ENCODE measurements at places on chromosomes 2 and 18.

DNA sequence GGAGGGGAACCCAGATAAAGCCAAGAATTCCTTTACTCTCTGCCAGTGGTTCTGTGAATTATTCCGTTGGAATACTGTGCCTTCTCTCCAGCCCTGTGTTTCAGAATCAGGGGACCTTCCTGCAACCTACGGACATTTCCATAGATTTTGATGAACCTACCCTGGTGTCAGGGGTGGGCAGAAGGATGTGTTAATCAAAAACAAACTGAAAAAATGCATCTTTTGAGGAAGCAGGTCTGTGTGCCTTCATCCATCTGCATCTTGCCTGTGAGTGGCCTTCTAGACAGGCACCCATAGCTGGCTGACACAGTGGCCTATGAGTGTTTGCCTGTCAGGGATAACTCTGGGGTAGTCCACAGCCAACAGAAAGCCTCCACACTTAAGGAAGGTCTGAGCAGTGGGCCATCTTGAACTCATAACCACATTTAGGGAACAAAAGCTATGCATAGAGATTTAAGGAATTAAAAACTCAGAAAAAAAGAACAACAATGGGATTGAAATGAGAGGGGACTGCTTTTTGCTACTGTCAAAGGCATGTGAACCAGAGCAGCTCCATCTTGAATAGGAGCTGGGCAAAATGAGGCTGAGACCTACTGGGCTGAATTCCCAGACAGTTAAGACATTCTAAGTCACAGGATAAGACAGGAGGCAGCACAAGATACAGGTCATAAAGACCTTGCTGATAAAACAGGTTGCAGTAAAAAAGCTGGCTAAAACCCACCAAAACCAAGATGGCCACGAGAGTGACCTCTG, 45.9 kb upstream of the ITGA6 start:
- no peak for DNase-seq

DNA sequence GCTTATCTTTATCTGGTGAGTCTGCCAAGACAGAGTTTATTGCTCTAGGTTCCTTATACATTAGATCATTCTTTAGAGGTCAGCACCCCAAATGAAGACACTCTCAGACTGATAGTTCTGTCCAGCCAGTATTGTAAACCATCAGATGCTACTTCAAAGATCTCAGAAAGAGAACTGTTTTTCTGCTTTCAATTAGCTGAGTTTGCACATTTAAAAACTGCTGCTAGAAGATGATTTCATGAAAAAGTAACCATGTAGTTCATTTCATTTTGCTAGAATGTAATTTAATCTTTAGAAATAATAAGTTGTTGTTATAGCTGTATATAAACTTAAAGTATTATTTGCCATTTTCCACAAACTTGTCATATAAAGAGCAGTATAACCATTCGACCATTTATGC, 344.5 kb upstream of the ATP5MC3 start:
- DNase-seq = no peak

DNA sequence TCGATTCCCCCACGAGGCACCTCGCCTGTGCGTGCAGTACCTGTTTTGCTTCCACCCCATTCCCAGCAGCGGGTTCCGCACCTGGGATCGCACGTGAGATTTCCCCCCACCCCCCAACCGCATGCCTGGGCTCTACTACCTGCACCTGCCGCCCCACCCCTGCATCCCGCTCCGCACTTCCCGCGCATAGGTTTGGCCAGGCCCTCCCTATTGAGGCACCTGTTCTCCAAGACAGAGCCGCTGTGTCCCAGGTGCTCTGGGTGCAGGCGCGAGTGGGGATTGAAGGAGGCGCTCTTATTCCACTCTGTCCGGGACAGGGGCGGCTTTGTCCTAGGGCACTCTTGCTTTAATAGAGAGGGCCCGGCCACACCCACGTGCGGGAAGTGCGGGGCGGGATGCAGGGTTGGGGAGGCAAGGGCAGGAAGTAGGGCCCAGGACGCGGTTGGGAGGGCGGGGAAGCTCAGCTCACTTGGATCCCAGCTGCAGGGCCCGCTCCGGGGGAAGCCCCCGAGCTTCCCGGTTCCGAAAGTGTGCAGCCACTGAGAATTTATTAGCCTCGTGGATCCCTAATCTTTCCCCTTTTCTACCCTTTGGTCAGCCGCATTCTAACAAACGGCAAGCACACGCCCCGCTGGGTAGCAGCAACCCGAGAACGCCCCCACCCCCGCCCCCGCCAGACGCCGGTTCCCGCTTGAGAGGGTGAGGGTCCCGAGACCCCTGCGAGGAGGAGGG, 670 bp upstream of the MOCOS start:
- DNase-seq = no peak

DNA sequence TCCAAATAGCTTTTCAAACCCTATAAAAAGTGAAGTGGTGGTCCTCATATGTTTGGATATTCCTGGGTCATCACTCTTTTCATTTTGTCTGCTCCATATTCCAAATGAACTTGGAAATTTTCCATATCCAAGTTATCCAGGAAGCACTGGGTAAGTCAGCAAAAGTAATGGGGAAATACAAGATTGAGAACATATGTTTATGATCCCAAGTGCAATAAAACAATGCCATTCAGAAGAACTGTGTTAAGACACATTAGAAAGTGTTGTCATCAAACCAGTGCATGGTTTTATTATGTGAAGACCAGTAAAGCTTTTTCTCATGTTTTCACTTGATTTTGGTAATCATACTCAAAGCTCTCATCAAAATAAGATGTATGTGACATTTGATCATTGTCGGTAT, 363.4 kb downstream of the RPRM start:
- no peak for DNase-seq

- DNase-seq = no peak
Measured at GRCh38 chr2:239212929-239213642, 187.7 kb downstream of the HDAC4 start.

DNA sequence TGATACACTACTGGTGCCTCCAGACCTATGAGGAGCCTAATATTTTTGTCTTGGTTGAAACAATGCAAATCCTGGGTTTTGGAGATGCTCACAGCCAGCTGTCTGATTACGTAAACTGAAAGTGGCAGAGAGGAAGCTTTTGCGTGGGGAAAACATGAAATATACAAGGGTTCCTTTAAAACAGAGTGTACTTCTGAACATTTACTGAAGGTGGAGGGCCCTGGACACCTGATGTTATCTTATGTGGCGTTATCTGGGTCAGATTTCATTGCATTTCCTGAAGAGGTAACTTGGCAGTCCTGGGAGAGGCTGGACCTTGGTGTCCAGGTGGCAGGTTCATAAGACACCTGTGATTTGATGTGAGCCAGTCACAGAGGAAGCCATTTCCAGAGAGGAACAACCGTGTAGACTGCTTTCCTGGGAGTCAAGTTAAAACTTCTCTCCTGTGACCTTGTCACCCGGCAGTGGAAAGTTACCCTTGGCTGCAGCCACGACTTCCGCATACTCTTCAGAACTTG, 105.0 kb downstream of the NEDD4L start:
- no peak for DNase-seq

- DNase-seq = no peak
Measured at GRCh38 chr2:152453129-152453911, 118.3 kb downstream of the FMNL2 start.

GRCh38 chr2:59398081-59398480, 1155.4 kb downstream of the BCL11A start:
- DNase-seq = no peak

- DNase-seq = no peak
Measured at GRCh38 chr18:35635170-35635569, 53.6 kb downstream of the GALNT1 start.

GRCh38 chr2:31998731-31999383, 12.0 kb downstream of the MEMO1 start:
- no peak for DNase-seq

DNA sequence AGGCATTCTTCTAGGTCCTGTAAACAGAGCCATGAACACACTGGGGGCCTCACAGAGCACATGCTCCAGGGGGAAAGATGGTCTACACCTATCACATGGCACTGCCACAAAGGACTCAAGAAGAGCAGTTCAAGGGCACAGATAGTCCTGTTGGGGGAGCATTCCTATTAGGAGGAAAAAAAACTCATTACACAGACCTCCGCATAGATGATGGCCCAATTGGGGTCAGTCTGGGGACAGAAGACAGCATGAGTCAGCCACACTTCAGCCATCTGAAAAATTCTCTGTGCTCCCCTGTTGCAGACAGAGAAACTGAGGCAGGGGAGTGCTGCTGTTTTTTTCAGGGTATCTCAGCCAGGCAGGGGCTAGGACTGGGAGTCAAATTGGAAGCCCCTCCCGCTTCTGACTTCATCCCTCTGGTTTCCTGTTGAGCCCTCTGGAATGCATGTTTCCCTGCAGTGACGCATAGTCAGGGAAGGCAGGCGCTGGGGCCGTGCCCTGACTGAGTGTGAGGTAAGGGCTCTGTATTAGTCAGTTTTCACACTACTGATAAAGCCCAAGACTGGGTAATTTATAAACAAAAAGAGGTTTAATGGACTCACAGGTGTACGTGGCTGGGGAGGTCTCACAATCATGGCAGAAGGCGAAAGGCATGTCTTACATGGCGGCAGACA, 67.9 kb downstream of the RHOB start:
- DNase-seq = no peak

DNA sequence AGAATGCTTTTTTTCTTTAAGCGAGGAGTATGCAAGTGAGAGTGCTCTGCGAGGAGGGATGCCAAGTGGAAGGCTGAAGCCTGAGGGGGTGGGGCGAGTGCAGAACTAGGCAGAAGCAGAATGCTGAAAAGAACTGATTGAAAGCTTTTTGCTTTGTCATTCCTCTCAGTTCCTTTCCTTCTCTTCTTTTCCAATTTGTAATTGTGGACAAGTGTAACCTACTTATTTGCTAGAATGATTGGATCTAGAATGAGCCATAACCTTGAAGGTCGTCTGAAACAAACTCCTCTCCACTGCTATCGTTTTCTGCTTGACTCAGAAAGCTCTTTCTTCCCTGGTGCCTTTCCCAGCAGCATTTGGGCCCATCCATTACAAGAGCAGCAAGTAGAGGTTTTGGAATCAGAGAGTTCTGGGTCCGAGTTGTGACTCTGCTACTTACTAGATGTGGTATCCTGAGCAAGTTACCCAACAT, 115.3 kb downstream of the METTL8 start:
- no peak for DNase-seq

- DNase-seq = no peak
Measured at GRCh38 chr2:203710226-203710625, 3.8 kb downstream of the CD28 start.

DNA sequence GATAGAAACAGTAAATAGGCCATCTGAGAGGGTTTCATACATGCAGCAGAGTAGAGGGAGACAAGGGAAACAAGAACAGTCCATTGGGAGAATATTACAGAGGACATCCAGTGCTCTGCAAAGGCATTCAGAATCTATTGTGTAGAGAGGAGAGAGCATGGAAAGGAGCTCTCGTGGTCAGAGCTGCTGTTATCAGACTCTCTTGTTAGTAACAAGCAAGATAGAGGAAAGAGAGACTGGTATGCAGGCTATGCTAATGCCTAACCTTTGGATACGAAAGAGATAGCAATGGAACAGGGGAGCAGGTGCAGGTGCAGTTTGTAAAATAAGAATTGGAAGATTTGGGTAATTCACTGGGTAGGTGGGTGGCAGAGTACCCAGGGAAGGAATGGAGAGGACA, 855.9 kb downstream of the CNTNAP5 start:
- no peak for DNase-seq

DNA sequence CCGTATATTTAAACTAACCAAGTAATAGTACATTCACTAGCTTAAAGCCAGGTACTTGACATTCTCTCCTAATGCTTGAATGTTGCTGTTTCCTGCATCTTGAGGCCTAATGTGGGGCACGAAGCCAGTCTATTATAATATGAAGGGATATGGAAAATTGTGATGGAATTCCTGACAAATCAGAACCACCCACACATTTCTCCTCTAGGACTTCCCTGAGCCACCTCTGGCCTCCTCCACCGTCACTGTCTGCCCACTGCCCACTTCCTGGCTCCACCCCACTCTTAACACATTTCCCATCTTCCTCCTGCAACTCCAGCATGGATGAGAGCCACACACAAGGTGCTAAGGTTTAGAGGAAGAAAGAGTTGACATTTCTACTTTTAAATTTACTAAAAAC, 19.0 kb upstream of the INO80C start:
- no peak for DNase-seq

- DNase-seq = no peak
Measured at GRCh38 chr2:69652206-69652605, 8.7 kb upstream of the AAK1 start.

DNA sequence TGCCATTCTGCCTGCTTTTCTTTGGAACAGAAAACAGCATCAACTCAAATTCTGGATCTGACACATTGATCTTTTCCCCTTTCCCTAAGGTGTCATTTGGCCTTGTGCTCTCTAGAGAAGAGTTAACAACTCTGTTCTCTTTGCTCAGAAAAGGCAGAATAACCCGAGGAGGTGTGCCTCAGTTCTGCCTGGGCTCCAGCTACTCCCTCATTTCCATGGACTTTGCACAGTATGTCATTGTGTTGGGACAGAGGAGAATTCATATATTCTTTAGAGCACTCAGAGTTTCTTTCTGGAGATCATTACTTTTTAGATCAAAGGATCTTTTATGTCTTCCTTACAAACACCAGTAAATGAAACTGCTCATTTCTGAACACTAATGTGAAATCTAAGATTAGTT, 249.1 kb downstream of the PHLPP1 start:
- DNase-seq = no peak

- no peak for DNase-seq
Measured at GRCh38 chr18:50424877-50425690, 50.2 kb downstream of the SKA1 start.

DNA sequence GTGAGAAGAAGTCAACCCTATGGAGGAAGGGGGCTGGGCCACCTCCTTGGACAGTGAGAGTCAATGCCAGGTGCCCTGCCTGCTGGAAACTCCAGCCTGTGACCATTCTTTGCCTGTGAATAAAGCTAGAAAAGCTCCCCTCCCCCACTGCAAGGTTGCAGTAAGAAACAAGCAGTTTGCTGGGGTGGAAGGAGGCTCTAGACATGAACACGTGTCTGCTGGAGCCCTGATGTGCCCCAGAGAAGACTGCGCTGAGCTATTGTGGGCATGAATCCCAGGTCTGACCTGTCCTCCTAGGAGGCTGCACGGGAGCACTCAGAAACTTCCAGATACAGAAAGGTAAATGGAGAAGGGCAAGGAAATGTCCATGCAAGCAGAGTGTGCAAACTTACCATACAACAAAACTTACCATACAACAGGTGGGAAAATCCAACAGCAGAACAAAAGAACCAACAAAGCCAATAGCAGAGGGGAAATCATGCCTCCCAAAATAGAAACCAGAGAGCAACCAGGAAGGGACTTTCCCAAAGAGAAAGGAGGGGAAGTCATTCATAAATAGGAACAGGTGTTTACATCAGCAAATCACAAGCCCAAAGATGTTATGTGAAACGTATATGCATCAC, 278.7 kb downstream of the BCL2 start:
- no peak for DNase-seq

- no peak for DNase-seq
Measured at GRCh38 chr2:229419158-229419557, 148.1 kb upstream of the PID1 start.

GRCh38 chr18:46321955-46322354, 217.8 kb downstream of the HAUS1 start:
- no peak for DNase-seq
